EH (cell line): ENCODE measurements at places on chromosomes 7 and 10.

DNA sequence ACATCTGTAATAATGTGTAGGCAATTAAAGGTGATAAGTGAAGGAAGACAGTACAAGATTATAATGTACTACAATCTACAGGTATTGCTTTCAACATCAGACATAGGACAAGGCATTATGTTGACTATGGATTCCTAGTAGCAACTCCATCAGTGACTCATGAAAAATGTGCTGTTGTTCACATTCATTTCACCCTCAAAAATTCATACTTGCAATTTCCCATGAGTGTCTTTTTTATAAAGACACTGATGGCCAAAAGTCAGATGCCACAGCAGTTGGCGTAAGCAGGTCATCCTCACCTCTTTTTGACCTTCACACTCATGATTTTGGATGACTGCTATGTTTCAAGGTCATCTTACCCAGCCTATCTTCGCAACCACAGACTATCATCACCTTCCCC lies 100.0 kb upstream of the AMPH start:
- peak; percentile 61 for DNase-seq

GRCh38 chr10:78900715-78901430 lies 167.9 kb upstream of the ZMIZ1 start:
- no peak for DNase-seq

DNA sequence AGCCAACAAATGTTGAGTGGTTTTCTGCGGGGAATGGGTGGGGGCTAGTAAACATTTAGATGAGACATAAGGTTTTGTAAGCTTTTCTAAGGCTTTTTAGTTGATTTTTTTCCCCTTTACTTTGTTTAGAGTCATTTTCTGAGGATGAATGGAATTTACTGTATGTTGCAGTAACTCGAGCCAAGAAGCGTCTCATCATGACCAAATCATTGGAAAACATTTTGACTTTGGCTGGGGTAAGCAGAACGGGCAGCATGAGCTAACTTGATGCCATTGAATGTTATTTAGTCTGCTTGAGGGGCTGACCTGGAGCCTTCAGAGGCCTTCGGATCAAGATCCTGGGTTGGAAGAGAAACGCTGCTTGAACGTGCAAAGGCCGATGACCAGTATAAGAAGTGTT lies 37.3 kb downstream of the FBH1 start:
- peak; percentile 74 for DNase-seq

DNA sequence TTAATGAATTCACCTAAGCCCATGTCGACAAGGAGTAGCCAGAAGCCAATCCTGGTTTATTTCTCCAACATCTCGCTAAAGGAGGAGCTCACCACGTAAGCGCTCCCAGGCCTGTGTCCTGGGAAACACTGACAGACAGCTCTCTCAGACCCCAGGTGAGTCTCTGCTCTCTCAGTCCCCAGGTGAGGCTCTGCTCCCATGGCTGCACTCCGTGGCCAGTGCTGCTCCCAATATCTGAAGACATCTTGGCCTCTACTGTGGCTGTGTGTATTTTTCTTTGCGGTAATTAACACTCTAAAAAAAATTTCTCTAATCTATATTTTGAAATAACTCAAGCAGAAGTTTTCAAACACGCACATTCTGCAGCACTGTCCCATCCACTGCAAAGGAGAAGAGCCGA lies 564.5 kb downstream of the PTPRN2 start:
- DNase-seq, result no peak

DNA sequence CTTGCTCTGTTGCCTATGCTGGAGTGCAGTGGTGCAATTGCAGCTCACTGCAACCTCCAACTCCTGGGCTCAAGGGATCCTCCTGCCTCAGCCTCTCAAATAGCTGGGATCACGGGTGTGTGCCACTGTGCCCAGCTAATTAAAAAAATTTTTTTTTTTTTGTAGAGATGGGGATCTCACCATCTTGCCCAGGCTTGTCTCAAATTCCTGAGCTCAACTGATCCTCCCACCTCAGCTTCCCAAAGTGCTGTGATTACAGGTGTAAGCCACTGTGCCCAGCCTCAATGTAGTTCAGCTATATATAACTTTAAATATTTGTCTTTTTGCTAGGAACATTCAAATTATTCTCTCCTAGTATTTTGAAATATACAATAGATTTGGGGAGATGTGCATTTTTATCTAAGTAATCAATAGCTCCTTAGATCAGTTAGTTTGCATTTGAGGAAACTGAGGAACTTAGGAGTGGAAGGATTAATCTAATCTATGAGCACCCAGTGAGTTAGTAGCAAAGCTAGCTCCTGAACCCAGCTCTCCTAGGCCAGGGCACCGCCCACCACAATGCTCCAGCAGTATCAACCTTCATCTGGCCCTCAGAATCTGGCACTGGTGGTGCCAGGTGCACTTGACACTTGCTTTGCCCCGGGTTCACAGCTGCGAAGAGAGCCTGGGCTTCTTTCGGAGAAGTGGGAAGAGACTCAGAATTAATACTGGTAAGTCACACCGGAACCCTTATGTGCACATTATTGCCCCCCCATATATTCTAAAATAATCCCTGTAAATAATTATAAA lies 5.9 kb upstream of the LRMDA start:
- no peak for DNase-seq

DNA sequence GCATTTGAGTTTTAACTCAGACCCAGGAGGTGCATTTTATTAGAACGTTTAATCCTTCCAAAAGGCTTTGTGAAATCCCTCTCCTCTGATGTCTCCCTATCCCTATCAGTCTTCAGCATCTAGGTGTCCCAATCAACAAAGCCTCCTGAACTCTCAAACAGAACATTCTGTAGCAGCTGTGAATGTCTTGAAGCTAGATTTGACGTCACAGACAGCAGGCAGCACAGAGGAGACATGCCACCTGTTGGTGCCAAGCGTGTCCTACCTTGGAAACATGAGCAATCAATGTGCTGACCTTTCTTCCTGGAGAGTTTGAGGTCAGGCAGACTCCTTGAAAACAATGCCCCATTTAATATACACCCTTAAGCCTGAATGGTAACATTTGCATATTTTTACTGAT lies 125.5 kb downstream of the RNLS start:
- DNase-seq, result no peak

- no peak for DNase-seq
These were observed 7.5 kb downstream of the SORBS1 start for GRCh38 chr10:95553674-95554073.
